ENCODE measurements at places on chromosomes 12 and 14.

- no peak for DNase-seq
Observed at GRCh38 chr12:108337235-108338223, 1.6 kb downstream of the CMKLR1 start.

DNA sequence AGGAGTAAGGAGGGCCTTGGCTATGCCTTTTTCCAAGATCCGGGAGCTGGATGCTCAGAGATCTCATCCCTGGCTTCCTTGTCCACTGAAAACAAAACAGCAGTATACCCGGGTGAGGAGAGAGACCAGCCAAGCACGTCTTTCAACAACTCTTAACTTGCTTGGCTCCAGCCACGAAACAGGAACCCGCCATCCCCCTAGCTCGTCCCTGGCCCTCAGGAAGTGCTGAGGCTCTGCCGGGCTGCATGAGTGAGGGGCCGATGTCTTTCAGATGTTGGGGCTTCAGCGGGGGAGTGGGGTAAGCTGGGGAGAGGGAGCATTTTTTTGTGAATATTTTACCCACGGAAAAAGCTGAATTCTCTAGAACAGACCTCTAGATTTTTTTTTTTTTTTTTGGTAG is 231.1 kb downstream of the CACNA1C start:
- DNase-seq = no peak

- DNase-seq = no peak
Observed at GRCh38 chr12:81949841-81950308, 190.7 kb upstream of the PPFIA2 start.

GRCh38 chr14:94009767-94010166 is 12.7 kb downstream of the CCDC197 start:
- DNase-seq = no peak

DNA sequence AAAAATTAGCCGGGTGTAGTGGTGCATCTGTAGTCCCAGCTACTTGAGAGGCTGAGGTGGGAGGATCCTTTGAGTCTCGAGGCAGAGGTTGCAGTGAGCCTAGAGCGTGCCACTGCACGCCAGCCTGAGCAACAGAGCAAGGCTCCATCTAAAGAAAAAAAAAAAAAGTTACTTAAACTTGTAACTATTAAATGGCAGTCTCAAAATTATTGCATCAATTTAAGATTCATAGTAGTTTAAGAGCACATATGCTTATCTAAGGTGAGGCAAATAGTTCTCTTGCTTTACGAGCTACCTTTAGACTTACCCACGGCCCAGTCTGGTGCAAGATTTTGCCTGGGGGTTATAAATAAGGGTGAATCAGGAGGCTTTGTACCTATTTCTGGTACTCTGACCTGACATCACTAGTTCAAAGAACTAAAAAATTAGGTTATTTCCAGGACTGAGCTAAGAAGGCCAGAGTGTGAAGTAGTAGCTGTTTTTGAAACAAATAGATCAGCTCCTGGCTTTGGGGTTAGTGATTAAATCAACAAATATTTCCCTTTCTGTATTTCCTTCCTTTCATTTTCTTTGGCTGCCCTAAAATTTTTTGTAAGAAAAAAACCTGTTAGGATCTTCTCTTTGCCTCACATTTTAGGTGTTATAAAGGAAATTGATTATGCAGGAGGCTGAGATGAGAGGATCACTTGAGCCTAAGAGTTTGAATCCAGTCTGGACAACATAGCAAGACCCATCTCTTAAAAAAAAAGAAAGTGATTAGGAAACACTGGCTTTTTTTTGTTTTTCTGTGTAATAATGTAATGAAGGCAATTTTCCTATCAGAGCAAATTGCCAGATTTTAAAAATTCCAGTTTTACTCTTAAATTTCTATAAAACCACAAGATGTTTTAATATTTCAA is 3.6 kb downstream of the MGAT2 start:
- DNase-seq = no peak

GRCh38 chr12:129949651-129950050 is 45.8 kb upstream of the TMEM132D start:
- DNase-seq = no peak

DNA sequence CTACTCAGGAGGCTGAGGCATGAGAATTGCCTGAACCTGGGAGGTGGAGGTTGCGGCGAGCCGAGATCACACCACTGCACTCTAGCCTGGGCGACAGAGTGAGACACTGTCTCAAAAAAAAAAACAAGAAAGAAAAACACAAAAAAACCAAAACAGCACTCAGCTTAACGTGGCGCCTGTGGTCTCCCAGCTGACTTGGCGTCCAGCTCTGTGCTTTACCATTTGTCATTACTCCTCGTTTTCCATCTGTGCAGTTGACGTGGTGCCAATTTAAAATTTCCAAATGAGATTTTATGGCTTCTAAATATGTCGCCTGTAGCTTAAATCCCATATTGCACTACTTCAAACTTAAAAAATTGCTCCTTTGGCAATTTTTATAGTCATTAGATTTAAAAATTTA is 2.0 kb downstream of the MGP start:
- no peak for DNase-seq

GRCh38 chr12:13152281-13152680 is 44.2 kb upstream of the EMP1 start:
- DNase-seq = no peak
